ENCODE measurements at places on chromosomes 1 and 21. TPM values are rescaled to one million over a fixed set of nuclear protein-coding genes. Genes with fewer than 3 reads are reported as not detected.

The SYTL1 gene
- total RNA-seq = 0.53 TPM

The CD34 gene
- 0.17 TPM for total RNA-seq

The LCE3D gene
- total RNA-seq = 1.3 TPM

The PCBP3 gene
- 1.1 TPM for total RNA-seq

The C1orf141 gene
- total RNA-seq = not detected

The ZNF648 gene
- not detected for total RNA-seq

The CLCA4 gene
- total RNA-seq = not detected

The LAX1 gene
- not detected for total RNA-seq

The PDE4B gene
- 15.8 TPM for total RNA-seq

The OR2M3 gene
- not detected for total RNA-seq

The BMP8B gene
- total RNA-seq = 4.3 TPM

The TNFRSF14 gene
- total RNA-seq = 0.25 TPM

The HFM1 gene
- total RNA-seq = 0.09 TPM

The SAMSN1 gene
- total RNA-seq = not detected

The RPF1 gene
- 21.0 TPM for total RNA-seq

The LRRC8D gene
- 42.6 TPM for total RNA-seq

The REN gene
- total RNA-seq = not detected
